ENCODE measurements at places on chromosomes 12 and 14. TPM values are rescaled to one million over a fixed set of nuclear protein-coding genes. Genes with fewer than 3 reads are reported as not detected.

The ACTN1 gene
- total RNA-seq: 39.5 TPM

The LYSET gene
- 6.1 TPM for total RNA-seq

The CDKL1 gene
- 16.7 TPM for total RNA-seq

The SPX gene
- 1.2 TPM for total RNA-seq

The FCF1 gene
- total RNA-seq: 37.1 TPM

The RFLNA gene
- total RNA-seq: 0.85 TPM

The SLCO1A2 gene
- total RNA-seq: not detected

The CISTR gene
- total RNA-seq: not detected

The TMX1 gene
- total RNA-seq: 27.4 TPM

The FGD6 gene
- total RNA-seq: 1.9 TPM

The C1QL4 gene
- total RNA-seq: not detected

The LRIG3 gene
- not detected for total RNA-seq

The DLK1 gene
- total RNA-seq: not detected

The MUCL1 gene
- not detected for total RNA-seq

The FGF23 gene
- not detected for total RNA-seq

The PTGDR gene
- 140 TPM for total RNA-seq

The MAGOHB gene
- total RNA-seq: 13.1 TPM

The RNASE7 gene
- total RNA-seq: not detected

The KCNC2 gene
- not detected for total RNA-seq

The EIF2S3B gene
- not detected for total RNA-seq

The GALC gene
- total RNA-seq: 67.2 TPM

The KRT7 gene
- total RNA-seq: not detected

The ZC2HC1C gene
- total RNA-seq: not detected

The PZP gene
- total RNA-seq: not detected

The IFNG-AS1 gene
- 1.4 TPM for total RNA-seq

The FOXA1 gene
- not detected for total RNA-seq

The KCNK10 gene
- total RNA-seq: not detected

The DIO2 gene
- total RNA-seq: not detected

The ARHGEF25 gene
- total RNA-seq: 3.1 TPM

The KLHL33 gene
- 0.97 TPM for total RNA-seq

The NDRG2 gene
- total RNA-seq: 14.6 TPM

The PDE3A gene
- total RNA-seq: 0.28 TPM

The OAS2 gene
- 56.3 TPM for total RNA-seq

The PPFIA2 gene
- total RNA-seq: not detected

The NRDE2 gene
- 40.7 TPM for total RNA-seq

The PLEKHG3 gene
- total RNA-seq: 285 TPM

The AQP6 gene
- total RNA-seq: not detected

Data from natural killer cell (primary cell).